ENCODE measurements at places on chromosomes 4 and X.

GRCh38 chr4:154491341-154492271 is at the start of gene DCHS2:
Gene DCHS2, minus strand, starts transcription at chr4:154491799. Its CDS starts 444 bp downstream, at chr4:154491355.
- no peak for DNase-seq

DNA sequence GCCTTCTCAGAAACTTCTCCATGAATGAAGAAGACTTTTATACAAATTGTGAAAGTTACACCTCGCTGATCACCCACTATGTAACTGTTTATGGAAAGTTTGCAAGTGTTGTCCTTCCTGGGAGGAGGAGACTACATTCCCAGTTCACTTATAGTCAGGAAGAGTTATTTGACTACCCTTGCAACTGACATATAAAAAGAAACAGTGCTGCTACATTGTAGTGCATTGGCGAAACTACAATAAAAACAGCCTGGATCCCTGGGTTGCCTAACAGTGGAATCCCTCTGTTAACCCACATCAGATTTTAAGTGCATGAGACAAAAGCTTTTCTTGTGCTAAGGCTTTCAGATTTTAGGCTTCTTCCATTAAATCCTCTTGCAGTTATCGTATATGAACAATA is 30.4 kb downstream of the MAGEB10 start:
- DNase-seq: no peak

GRCh38 chr4:169988252-169988651 is 37.9 kb downstream of the MFAP3L start:
- no peak for DNase-seq

GRCh38 chr4:87414816-87415215 is 7.6 kb upstream of the NUDT9 start:
- DNase-seq: no peak

DNA sequence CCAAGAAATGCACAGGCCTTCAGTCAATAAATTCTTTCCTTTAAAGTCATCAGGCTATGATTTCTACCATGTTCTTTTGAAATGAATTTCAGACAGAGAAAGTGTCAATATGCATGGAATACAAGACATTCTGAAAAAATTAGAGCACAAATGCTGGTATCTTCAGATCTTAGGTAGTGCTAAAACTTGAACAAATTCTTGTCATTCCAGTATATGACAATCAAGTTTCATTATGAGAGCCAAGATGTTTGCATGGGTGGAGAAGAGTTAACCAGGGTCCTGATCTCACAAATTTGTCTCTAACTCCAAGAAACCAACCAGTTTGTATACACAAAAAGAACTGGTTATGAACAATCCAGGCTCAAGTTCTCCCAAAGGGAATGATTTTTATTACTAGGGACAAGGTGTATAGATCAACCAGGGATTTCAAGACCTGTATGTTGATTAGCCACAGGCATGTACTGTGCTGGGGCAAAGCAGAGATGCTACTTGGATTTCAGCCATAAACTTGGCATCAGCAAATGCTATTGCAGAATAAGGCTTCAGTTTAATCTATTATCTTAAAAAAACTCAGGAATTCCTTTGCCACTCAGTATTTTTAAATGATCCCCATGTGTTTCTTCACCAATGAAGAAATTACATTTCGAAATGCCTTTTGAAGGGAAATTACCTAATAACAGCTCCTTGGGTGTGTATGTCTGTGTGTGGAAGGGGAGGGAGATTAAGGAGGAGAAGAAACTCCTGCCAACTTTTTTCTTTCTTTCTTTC is 69.7 kb downstream of the FANCB start:
- no peak for DNase-seq

DNA sequence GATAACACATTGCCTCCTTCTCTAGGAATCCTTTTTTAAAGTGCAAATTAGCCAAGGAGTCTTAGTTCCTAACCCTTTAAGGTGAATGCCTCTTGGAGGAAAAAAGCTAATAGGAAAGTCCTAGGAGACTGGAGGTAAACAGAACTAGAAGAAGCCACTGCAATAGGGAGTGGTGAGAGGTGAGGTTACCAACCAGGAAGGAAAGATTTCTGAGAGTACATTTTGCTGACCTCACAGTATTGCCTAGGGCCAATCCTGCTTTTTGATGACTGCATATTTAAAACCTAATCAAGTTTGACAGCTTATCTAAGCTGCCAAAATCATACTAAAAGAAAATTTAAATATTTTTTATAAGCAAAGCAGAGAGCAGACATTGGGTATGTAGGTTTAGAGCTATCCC is 7.3 kb upstream of the CUL4B start:
- DNase-seq: no peak

DNA sequence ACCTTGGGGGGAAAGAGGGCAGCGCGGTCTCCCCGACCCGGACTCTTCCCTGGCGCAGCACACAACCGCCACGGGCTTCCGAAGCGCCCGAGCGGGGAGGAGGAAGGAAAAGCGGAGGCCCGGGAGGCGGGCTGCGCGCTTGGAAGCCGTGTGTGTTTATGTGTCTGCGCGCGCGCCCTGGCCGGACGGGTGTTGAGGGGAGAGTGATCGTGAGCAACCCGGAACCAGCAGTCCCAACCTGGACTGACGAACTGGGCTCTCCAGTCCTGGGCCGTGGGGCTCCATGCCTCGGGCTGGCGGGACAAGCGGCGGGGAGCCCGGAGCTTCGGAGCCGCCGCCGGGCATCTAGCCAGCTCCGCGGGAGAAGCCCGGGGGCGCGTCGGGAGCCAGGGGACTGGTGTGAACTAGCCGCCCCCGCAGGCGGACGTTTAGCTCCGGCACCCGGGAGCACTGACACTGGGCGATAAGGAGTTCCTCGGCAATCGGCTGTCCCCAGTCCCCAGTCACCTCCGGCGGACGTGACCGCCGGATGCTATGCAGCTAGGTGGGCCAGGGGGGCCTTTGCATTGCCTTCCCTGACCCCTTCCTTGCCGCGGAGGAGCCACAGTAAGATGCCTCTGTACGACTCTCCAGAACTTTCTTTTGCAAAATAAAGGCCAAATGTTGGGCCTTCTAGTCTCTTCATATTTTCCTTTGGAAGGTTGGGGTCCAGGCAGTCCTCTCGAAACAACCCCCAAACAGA is 74.8 kb upstream of the BCOR start:
- DNase-seq: no peak

All from GDM1 (cell line).